ENCODE measurements at places on chromosomes 6 and 20.

DNA sequence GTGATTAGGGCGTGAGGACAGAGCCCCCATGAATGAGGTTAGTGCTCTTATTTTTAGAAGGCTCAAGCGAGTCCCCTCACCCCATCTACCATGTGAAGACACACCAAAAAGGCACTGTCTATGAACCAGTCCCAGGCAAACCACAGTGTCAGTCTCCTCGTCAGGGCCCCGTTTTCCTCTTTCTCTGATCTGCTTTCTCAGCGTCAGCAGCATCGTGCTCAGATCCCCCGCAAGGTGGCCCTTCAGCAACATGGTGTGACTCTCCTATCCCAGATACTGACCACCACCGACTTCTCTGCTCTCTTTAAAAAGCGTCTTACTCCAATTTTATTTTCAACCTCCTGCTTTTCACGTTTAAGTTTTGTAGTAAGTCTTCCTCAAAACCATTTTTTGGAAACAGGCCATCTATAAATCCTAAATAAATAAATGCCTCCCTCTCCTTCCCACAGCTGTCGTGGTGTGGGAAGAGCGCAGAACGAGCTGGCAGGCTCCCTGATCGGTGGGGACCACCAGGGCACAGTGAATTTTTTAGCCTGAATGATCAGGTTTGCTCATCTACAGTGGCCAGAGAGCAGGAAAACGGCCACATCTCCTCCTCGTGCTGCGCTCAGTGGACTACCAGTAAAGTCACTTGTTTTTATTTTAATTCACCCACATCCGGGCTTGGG, 113.1 kb downstream of the BMP7 start:
- H3K27me3 ChIP-seq: peaks cover 5% of the 10 kb centered on the region
- no peaks in the 10 kb centered on the region for H3K36me3 ChIP-seq
- H3K4me1 ChIP-seq: no peaks in the 10 kb centered on the region
- H3K4me3 ChIP-seq: no peak overlapping the region
- H3K27ac ChIP-seq: no peak overlapping the region

DNA sequence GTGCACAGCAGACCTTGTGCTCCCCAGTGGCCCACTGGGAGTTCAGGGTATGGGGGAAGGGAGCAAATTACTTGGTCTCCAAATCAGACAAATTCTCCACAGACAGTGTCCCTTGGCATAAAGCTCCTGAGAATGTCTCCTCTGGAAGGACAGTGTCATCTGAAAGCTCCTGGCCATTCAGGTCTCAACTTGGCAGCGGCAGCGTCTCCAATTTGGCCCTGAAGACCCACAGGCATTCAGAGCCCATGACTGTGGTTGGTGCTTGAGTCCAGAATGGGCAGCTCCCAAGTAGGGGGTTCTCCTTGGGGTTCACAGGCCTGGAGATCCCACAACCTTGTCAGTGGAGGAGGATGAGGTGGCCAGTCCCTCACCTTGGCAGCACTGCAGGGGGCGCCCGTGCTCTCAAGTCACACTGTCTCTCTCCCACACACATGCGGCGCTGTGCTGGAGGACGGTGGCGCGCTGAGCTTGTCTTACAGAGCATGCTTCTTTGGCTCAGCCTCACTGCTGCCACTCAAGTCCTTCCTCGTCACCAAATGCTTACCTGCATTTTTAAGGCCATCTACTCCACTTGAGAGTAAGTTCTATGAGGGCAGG, 20.7 kb downstream of the DYNLRB1 start:
- H3K27me3 ChIP-seq: no peaks in the 10 kb centered on the region
- DNase-seq: no peak
- H3K4me3 ChIP-seq: no peak overlapping the region

GRCh38 chr20:11521476-11522365, 396.0 kb upstream of the BTBD3 start:
- no peaks in the 10 kb centered on the region for H3K27me3 ChIP-seq
- no peak overlapping the region for H3K4me3 ChIP-seq
- H3K4me1 ChIP-seq: no peaks in the 10 kb centered on the region
- no peak overlapping the region for H3K27ac ChIP-seq
- H3K36me3 ChIP-seq: no peaks in the 10 kb centered on the region

DNA sequence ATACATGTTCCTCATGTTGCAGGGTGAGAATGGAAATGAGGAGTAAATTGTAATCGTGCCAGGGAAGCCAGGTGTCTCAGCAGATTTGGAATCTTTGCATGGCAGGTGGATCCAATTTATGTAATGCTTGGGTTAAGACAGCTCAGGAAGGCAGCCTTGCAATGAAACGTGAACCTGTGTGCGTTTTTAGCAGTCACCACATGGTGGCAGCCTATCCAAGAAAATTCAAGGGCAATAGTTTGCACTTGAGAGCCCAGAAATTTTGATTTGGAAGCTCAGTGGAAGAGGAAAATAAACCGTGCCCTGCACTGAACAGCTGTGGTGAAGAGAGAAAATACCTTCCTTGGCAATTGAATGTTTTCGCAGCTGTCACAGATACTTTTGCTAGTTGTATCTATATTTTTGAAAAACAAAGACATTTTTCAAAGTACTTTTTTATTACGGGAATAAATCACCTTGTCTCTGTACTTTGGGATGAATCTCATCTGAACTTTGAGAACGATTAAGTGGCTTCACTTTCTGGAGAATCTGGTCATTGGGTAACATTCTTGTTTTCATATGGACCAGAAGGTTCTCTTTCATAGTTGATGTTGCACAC, 26.5 kb downstream of the MTHFD1L start:
- DNase-seq: peak; percentile 74
- H3K27ac ChIP-seq: no peak overlapping the region
- no peak overlapping the region for H3K4me3 ChIP-seq
- peaks cover 21% of the 10 kb centered on the region for H3K36me3 ChIP-seq
- H3K4me1 ChIP-seq: no peaks in the 10 kb centered on the region

GRCh38 chr6:157791450-157791849, 31.6 kb upstream of the SNX9 start:
- no peaks in the 10 kb centered on the region for H3K4me1 ChIP-seq
- no peak overlapping the region for H3K4me3 ChIP-seq
- H3K27me3 ChIP-seq: no peaks in the 10 kb centered on the region

- no peak for DNase-seq
- no peak overlapping the region for H3K4me3 ChIP-seq
- no peaks in the 10 kb centered on the region for H3K36me3 ChIP-seq
- H3K27me3 ChIP-seq: no peaks in the 10 kb centered on the region
- no peaks in the 10 kb centered on the region for H3K4me1 ChIP-seq
Measured at GRCh38 chr6:53461041-53461656, 83.8 kb downstream of the GCLC start.

DNA sequence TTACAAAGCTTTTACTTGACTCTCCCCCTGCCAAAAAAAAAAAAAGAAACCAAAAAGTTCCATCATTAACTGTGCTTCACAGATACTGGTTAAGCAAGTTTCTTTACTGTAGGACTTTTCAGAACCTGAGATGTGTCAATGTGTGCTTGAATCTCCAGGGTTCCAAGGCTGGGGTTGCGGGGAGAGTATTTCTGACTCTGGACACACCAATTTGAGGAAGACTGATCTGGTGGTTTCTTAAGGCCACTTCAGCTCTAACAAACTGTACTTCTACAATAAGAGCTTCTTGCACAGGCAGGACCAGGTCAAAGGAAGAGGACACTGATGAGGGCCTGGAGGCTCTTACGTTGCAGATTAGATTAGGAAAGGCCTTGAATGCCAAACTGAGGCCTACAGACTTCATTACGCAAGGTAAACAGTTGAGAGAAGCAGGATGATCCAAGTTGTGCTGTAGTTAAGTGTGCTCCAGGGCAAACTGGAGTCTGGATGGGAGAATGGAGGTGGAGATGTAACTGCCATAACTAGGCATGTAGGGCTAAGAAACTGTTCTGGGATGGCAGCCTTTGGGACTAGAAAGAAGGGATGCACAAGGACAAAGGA, 24.4 kb downstream of the COMMD7 start:
- no peak overlapping the region for H3K27ac ChIP-seq
- no peak for DNase-seq
- H3K4me1 ChIP-seq: no peaks in the 10 kb centered on the region
- no peaks in the 10 kb centered on the region for H3K36me3 ChIP-seq
- H3K27me3 ChIP-seq: no peaks in the 10 kb centered on the region
- no peak overlapping the region for H3K4me3 ChIP-seq

- H3K4me1 ChIP-seq: no peaks in the 10 kb centered on the region
- H3K4me3 ChIP-seq: no peak overlapping the region
- H3K27me3 ChIP-seq: no peaks in the 10 kb centered on the region
- no peaks in the 10 kb centered on the region for H3K36me3 ChIP-seq
- H3K27ac ChIP-seq: no peak overlapping the region
- DNase-seq: no peak
Measured at GRCh38 chr6:1865585-1865984, 255.9 kb downstream of the FOXC1 start.

Measured in Panc1 (cell line).